COLO829 (cell line): ENCODE measurements at places on chromosomes 16 and 17.

- DNase-seq = no peak
Observed at GRCh38 chr17:15273141-15273793, 8.1 kb upstream of the PMP22 start.

DNA sequence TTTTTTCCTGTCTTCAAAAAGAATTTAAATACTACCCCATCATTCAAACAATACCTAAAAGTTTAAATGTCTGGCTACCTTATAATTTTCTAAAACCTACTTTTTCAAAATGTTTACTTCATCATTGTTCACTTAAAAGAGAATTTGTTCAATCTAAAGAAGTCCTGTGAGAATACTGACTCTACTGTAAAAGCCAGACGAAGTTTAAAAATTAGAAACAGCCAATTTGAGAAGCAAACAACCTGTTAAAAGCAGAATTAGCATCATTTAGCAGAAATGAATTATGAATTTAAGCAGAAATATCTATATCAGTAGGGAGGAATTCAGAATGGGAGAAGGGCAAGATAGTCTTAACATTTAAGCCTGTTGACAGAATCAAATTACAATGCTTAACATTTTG lies 2.1 kb downstream of the SKA2 start:
- no peak for DNase-seq

DNA sequence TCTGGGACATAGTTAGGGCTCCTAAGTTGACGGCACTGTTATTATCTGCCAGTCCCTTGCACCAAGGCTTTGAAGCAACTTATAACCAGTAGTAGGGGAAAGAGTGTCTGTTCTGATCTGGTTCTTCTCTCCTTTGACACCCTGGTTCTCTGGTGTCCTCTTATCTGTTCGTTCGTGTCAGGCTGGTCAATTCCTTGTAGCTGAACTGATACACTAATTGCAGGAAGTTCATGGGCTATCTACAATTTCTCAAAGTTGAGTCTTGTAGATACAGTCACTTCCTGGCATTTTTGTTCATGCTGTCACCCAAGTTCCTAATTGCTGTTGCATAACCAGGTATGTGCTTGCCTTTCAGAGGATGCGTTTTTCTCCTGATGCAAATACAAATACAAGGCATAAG lies 17.3 kb upstream of the MYO1D start:
- no peak for DNase-seq

GRCh38 chr16:56688762-56689161 lies 6.5 kb downstream of the MT1X start:
- no peak for DNase-seq

- no peak for DNase-seq
Observed at GRCh38 chr17:21339011-21339410, 37.1 kb upstream of the KCNJ12 start.

DNA sequence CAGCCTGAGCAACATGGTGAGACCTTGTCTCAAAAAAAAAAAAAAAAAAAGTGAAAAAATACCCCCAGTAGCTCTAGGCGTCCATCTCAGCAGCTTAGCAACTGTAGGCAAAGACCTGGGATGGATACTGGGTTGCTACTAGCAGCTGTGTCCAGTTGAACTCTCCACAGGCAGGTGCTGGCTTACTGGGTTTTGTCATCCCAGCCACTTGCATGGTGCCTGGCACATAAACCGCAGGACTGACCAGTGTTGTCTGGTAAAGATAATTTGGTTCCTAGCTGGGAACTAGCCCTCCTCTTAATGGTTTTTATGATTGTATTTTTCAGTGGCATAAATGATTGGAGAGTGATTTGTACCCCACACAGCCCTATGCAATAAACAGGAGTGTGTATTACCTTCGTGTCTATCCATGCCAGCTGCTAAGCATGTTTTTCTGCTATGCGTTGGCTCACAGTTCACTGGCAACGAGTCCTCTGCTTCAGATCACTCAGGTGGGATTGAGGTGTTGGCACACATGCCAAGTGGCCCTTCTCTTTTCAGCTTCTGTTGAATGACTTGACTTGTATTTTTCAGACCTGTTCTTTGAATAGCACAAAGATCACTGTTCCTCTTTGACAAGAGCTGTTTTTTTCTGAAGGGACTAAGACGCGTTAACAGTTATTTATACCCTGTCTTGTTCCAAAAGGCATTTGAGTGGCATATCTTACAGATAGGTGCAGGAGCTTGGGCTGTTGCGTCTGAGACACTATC lies 352.9 kb downstream of the SNX29 start:
- no peak for DNase-seq

- DNase-seq = no peak
Observed at GRCh38 chr16:51290442-51291285, 139.6 kb upstream of the SALL1 start.

DNA sequence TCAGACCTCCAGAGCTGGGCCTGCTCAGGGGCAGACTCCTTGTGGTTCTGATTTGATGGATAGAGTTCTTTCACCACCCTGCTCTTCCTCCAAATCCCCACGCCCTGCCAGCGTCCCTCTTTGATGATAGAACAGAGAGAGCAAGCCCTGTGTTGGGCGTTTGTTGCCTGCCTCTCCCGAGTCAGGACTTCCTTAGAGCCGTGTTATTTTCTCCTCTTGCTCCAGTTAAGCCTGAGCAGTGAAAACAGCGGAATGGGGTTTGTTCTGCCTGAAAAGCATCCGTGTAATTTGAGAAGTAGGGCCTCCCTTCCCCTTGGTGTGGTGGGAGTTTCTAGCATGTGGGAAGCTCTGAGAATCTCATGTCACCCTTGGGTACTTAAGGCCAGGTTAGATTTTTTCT lies 22.1 kb downstream of the TMEM94 start:
- no peak for DNase-seq

DNA sequence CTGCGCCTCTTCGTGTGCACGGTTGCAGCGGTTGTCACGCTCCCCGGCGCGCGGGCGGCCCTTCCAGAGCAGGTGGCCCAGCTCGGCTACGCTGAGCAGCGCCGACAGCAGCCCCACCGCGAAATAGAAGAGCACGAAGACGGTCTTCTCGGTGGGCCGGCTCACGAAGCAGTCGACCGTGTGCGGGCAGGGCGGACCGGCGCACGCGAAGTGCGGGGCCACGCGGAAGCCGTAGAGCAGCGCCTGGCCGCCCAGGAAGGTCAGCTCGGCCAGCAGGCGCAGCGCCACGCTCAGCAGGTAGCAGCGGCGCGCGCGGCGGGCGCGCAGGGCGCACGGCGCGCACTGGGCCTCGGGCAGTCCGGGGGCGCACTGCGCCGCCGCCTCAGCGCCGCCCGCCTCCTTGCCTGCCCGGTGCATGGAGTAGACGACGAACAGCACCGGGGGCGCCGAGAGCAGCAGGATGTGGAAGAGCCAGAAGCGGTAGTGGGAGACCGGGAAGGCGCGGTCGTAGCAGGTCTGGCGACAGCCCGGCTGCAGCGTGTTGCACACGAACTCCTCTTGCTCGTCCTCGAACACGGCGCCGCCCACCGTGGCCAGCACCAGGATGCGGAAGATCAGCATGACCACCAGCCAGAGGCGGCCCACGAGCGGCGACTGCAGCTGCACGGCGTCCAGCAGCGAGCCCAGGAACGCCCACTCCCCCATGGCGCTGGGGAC lies 1.3 kb downstream of the GJD3 start:
- DNase-seq = no peak

DNA sequence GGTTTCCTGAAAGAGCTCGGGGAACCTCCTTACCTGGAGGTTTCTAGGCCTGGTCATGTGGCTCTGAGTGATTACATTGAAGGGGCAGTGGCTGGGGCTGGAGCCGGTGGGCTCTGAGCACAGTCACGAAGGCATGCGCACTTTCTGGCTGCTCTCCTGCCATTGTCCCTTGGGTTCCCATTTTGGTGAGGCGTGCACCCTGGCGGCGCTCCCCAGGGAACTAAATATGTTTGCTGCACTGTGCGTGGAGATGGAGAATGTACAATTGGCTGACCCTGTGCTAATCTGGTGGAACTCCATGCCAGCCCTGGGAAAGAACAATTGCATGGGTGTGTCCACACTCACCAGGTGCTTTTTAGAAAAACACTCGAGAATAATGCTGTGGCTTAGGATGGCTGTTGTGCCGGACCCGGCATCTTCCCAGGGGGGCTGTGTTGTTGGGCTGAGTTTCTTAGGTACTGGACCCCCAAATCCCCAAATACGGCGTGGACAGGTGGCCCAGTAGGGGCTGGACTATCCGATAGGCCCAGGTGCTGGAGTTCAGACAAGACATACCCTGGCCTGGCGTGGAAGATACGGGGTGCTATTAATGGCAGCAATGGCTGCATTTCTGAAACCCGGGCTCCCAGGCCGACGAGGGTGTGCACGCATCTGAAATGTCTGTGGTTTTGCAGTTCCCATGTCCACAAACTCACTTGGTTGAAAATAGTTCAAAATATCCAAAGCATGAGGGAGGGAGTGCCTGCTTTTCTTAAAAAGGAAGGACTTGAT lies 230.5 kb downstream of the SEC14L1 start:
- DNase-seq = no peak

DNA sequence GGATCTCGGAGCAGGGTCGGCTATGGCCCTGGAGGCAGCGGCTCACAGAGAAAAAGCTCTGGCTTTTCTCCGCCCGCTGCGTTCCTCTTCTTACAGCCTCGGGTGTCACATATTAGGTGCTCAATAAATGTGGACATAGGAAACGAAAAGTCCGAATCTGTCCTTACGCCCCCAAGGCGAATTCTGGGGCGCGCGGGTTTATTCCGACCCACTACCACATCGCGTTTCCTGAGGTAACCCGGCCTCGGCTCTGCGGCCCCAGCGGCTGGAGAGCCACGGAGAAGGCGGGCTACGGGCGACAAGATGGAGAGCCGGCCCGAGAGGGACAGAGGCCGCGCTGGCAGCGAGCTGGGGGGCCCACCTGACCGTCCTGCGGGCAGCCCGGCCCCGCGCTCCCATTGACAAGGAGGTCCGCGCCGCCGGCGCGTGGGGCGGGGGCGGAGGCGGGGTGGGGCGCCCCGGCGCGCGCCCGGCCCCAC lies 573 bp upstream of the GNAO1 start:
- no peak for DNase-seq

GRCh38 chr16:57563487-57563750 lies 21.0 kb downstream of the ADGRG5 start:
- DNase-seq = no peak

DNA sequence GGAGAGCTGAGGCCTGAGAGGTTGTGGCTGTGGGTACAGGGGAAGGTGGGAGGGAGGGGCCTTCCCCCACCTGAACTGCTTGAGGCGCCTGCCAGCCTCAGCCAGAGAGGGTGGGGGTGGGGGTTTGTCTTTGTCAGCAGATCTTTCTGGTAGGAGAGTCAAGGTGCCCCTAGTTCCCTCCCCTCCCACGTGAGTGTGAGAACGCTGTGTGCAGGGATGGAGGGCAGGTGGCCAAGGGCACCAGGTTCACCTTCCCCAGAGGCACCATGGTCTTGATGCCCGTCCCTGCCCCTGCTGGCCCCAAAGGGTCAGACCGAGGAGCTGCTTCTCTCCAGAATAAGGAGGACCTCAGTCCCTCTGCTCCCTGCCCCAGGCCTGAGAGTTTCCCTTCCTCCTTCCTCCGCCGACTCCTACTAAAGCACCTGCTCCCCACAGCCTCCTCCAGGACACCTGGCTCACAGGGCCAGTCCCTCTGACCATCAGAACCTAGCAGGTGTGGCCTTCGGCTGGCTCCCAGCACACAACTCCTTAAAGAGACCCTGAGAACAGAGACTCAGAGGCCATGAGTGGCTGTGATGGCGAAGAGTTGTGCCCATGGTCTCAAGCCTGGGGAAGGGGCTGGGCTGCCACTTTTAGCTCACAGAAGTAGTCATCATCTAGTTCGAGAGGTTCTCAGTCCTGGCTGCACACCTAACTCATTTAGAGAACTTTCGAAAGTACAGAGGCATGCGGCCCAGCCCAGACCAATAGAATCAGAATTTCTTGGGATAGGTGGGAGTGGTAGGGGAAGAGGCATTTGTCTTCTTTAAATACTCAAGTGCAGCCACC lies 113.2 kb upstream of the LHX1 start:
- DNase-seq = no peak

GRCh38 chr17:12320286-12320685 lies 299.6 kb downstream of the MAP2K4 start:
- no peak for DNase-seq

DNA sequence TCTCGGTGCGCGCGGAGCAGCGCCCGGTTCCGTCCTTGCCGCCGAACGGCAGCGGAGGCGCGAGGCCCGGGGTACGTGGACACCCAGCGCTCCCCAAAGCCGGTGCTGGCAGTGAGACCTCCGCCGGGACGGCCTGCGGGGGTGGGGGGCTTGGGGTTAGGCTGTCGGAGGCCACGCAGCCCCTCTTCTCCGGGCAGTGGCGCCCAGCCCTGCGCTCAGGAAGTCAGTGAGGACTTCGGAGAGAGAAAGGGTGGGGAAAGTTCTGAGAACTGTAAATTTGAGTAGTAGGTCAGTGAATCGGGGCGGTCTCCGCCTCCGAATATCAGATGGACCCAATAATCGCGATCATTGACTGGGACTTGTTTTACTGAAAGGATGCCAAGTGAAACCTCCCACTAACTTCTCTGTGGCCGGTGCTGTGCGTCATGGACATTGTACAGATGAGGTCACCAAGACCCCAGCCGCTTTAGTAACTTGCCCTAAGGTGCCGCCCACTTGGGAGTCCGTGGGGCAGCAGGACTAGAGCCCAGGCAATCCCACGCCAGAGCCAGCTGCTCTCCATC lies 468 bp downstream of the IL4R start:
- no peak for DNase-seq

GRCh38 chr17:70687421-70687820 lies 518.1 kb downstream of the KCNJ2 start:
- no peak for DNase-seq

- no peak for DNase-seq
Observed at GRCh38 chr17:49342575-49342936, 19.5 kb downstream of the ZNF652 start.

GRCh38 chr17:43962479-43962878 lies 8.7 kb upstream of the PYY start:
- DNase-seq = no peak

DNA sequence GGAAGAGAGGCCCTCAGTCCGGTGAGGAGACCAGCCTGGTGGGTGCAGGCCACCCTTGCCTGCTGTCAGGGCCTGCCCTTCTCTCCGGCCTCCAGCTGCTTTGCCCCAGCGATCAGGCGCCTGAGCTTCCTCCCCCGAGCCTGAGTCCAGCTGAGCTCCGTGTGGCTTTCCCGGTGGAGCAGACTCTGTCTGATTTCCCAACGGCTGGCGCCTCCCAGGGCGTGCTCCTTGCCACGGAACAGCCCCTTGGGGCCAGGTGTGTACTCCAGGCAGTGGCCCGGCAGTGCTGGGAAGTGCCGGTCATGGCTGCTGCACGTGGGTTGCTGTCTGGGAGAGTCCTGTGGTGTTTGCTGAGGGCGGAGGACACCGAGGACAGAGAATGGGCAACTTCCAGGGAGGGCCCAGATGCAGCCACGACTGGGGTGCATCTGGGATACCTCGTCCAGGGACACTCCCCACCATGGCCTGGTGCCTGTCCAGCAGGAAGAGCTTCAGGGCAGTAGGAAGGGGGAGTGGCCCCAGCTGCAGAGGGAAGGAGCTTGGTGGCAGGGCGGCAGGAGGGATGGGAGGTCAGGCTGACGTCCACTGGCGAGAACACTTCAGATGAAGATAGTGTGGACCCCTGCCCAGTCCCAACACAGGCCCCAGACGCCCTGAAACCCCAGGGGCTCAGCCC lies 22.5 kb downstream of the METRNL start:
- no peak for DNase-seq

GRCh38 chr17:49401971-49402611 lies 12.6 kb downstream of the PHB1 start:
- DNase-seq = peak; percentile 94
